ENCODE measurements at places on chromosomes 2 and 18.
A peak's percentile ranks its signal among the peaks of the same experiment; 100 is the strongest.

DNA sequence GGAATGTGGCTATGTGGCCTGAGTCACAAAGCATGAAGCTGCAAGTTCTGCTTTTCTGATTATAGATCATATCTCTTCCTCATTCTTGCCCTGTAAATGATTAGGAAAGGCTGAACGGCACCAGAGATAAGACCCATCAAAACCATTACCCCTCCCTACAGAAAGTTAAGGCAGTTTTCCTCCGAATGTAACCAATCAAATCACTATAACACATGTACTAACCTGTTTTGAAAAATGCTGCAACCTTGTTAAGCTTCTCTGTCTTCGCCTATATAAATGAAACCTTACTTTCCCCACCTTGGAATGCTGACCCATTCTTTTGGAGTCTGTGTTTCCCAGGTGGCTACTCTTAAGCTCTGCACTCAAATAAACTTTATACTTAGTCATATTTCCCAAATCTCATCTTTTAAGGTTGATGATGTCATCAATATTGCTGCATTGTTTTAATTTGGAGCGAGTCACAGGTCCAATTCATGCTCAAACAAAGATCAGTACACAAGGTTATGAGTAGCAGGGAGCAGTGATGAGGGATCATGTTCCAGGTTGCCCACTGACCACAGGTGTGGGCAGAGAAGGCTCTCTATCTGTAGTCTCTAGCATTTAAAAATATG, 662.3 kb downstream of the IRS1 start:
- no peak for DNase-seq

- no peak for DNase-seq
Measured at GRCh38 chr2:48107326-48107925, 201.1 kb upstream of the FBXO11 start.

DNA sequence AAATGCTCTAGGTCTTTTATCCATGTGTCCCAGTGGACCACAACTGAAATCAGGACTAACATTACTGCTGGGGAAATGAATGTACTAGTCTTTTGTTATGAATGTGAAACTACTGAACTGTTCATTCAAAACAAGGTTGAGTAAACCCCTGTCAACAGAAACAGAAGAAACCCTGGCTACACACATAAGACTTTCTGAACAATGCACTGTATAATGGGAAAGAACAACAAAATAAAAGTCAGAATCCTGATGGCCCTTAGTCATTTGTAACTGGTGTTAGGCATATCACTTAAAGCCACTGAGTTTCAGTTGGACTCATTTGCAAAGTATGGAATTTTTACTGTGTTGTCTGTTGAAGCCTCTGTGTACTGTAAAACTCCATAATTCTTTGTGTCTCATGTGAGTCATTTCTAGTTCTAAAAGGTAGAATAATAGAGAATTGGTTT, 77.0 kb upstream of the UBXN4 start:
- no peak for DNase-seq

DNA sequence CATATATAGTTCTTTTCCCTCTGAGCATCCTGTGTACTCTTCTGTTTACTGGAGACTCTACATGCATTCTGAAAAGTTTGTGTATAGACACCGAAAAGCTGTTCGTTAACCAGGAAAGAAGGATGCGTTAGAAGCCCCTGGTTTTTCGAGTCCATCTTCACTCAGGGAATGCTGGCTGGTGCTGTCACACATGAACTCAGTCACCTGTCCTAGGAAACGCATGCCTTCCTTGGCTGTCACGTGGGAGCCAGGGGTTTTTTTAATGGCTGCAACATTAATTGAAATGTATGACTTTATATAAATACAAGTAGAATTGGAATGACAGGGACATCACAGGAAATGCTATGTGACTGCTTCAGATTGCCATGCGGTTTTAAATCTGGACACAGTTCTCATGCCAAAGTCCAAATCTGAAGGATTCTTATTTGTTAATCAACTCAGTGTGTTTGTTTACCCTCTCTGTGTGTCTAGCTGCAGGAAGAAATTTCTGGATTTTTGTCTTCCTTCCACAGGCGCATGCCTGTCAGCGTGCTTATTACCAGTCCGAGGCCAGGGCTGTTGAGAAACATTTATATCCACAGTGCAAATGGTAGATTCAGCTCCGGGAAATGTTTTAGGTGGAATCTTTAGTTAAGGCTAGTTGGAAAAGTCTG, 2.6 kb downstream of the RAMP1 start:
- DNase-seq: no peak

GRCh38 chr2:237383991-237384671, 29.8 kb downstream of the COL6A3 start:
- DNase-seq: no peak

DNA sequence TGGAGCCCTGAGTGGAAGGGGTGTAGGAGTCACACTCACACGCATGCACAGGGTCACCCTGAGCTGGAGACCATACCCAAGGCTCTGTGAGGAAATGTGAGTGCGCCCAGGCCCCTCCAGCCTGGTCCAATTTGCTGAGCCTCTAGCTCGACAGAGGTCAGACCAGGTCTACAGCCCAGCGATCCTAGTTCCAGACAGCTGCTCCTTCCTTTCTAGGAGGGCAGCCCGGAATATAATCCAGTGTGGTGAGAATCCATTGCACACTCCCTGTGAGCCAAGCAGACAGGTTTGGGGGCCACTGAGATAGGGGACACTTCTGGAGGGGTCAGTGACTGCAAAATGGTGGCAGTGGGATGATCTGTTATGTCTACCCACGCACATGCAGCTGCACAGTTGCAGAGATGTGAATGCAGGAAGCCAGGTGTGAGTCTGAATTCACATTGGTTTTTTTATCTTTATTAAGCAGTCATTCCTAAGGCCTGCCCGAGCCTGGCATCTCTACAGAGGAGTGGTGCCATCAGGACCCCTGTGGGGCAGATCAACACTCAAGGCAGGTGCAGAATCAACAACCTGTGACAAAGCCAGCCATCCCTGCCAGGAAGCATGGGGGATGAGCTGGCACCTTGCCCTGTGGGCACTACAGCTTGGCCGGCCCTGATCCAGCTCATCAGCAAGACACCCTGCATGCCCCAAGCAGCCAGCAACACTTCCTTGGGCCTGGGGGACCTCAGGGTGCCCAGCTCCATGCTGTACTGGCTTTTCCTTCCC, at the start of gene GPR148:
Gene GPR148, plus strand, starts transcription at position 522 of the 768 bp plus-strand sequence. Its CDS starts 82 bp downstream, at position 604.
- DNase-seq: no peak

GRCh38 chr18:51425889-51426288, 228.4 kb upstream of the MEX3C start:
- peak; percentile 20 for DNase-seq

DNA sequence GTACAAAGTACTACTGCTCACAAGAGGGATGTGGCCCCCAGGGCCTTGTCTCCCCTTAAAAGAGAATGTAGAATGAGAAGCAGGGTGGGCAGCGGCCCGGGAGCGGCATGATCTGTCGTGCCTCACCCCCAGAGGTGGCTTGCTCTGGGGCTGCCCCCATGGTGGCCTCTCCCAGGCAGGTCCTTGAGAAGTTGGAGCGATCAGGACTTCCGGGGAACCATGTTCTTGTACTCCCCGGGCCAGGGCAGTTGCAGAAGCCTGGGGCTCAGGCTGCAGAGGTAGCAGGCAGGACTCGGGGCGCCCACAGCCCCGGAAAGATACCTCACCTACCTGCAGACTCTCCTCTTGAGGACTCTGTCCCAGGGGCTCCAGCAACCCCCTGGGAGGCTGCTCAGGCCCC, 62.6 kb downstream of the CYP26B1 start:
- DNase-seq: no peak

DNA sequence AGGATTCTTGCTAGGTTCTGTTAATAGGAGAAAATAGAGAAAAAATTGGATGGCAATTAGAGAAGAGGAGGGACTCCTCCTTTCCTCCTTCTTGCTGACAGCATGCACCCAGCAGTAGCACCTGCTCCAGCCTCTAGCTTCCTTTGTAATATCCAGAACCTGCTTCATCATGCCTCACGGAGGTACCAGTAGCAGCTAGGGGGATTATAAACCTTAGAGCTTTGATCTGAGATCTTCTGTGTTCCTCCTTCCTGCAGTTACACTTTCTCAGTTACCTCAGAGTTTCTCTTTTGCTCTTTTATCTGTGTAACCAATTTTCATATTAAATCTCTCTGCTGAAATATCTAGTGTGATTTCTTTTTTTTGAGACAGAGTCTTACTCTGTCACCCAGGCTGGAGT, 16.6 kb downstream of the DPP4 start:
- peak; percentile 32 for DNase-seq

- DNase-seq: no peak
Measured at GRCh38 chr18:22528291-22528690, 110.6 kb upstream of the CTAGE1 start.

DNA sequence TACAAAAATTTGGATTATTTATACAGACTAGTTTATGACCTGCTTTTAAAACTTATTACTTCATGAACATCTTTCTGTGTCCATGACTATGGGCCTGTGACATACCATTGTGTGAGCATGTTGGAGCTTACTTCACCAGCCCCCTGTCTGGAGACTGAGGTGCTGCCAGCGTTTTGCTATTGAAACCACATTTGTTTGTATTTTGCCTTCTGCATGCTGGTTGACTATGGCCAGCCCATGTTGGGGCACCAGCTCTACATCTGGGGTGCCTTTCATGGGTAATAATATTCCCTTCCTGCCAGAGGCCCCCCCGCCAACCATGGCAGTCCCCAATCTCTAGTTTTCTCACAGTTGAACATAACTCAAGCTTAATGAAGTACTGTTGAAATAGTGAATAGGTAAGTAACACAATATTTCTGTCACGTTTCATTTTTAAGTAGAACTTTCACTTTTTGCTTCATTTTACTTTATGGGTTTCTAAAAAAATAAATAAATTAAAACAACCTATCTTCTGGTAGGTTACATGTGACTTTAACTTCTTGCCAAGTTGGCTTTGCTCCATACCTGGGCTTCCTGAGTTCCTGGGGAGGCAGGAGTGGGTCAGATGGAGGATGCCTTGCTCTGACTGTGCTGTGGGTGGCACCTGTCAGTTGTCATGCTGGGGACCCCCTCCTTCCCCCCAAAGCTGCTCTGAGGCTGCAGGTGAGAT, 63.9 kb downstream of the DGKD start:
- DNase-seq: no peak

DNA sequence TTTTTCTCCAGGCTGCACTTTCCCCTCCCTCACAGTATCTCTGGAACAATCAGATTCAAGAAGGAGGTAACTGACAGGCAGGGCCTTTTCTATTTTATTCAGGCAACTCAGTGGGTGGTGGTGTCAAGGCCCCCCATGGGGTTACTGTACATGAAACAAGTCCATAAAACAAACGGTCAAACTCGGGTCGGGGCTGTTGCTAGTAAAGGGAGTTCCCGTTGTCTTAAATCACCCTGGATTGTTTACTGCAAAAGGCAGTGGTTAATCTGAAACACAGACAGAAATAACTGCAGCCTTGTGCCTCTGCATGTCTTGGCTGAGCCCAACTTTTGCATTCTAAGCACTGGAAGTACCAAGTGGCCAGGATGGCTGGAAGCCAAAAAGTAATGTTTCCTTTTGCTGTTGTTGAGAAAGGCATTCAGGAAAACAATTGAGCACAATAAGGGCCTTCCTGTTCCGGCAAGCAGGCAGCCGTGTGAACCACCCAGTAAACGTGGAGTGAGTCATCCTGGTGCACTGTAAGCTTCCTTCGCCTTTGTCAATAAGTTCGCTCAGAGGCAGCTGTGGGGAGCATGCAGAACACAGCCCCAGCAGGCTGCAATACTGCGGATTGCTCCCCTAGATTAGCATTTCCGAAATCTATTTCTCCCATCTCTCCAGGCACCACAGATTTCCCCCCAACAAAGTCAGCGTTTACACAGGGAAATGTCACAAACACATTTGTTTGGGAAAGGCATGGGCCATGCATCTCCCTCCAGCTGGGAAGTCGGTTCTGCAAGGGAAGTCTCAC, 149.6 kb downstream of the IRS1 start:
- peak; percentile 65 for DNase-seq

GRCh38 chr2:2649109-2650072, 318.3 kb upstream of the MYT1L start:
- DNase-seq: no peak

- DNase-seq: no peak
Measured at GRCh38 chr18:3910512-3910911, 460.5 kb downstream of the TGIF1 start.

GRCh38 chr2:31517442-31518203, 63.1 kb downstream of the SRD5A2 start:
- DNase-seq: no peak

DNA sequence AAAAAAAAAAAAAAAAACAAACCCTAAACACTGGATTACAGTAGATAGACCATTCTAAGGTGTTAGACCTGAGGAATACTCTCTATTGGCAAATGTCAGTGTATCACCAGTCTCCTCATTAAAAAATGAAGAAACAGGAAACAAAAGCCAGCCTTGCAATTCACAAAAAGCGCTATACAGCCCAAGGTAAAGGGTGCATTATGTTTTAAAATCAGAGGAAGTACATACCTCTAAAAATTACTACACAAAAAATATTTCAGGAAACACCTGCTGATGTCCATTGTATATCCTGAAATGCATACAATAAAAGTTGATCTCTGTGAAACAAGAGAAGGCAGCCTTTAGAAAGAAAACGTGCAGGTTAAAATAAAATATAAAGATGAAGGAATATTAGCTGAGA, 54.9 kb upstream of the TSPYL6 start:
- DNase-seq: no peak

DNA sequence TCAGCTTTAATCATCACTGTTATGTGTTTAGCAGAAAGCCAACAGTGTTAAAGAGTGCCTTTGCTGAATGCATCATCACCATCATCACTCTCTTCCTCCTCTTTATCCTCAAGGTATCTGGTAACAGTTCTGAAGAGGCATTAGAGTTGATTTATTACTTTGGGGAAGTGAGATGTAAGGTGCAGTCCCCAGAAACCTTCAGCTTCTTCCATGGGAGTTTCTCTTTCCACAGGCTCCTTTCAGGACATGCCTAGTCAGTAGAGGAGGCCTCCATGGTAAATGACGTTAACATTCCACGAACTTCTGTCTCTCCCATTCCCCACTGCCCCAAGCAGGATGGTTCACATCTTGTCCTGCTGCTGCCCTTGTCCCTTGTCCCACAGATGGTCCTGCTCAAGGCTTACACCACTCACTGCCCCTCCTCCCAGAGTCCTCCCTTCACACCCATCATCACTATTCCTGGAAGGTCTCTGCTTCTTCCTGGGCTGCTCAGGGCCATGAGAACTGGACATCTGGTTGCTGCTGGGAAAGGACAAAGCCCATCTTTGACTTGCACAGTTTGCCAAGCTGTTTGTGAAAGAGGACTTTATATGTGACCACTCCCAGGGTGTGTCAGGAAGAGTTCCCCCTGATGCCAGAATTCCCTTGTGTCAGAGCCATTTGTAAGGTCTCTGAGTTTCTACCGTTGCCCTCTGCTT, 5.3 kb upstream of the REG1A start:
- no peak for DNase-seq

DNA sequence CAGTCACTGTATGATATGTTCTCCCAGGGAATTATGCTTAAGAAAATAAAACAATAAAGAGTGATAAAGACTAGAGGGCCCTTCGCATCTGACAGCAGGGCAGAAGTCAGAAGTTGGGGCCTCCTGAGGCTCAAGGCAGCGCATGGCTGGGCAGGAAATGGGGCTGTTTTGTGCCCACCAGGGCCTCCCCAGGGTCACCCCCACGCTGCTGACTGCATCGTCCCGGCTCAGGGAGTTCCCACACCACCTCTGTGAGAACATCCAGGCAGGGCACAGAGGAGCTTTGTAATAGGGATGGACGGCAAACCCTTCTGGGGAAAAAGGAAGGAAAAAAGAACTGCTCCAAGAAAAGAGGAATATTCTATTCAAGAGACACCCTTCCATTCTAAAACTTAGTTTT, 41.2 kb downstream of the PAX3 start:
- DNase-seq: no peak
